ENCODE measurements at places on chromosomes 1 and 21.
A peak's percentile ranks its signal among the peaks of the same experiment; 100 is the strongest.

DNA sequence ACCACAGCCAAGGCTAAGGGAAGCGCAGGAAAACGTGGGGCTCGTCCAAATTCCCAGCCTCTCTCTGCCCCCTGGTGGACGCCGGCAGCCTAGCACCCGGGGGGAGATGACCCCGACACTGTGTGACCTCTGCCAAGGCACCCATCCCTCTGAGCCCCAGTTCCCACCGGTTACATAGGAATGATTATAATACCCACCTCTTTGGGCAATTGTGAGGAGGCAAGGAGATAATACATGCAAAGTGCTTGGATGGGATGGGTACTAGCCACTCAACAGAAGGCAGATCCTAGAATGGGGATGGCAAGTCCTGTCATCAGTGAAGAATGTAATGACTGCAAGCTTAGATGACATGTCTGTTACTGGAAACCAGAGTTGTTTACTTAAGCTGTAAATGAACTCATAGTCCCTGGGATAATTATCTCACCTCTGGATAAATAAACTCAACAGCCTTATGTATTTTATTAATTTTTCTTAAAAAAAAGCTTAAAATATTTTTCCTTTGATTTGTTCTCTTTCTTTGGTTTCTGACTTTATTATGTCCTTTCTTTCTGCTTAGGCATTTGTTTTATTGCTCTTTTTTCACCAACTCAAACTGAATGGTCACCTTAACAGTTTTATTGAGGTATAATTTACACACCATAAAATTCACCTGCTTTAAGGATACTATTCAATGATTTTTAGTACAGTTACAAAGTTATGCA lies 11.3 kb upstream of the BMP8B start:
- no peak for DNase-seq

DNA sequence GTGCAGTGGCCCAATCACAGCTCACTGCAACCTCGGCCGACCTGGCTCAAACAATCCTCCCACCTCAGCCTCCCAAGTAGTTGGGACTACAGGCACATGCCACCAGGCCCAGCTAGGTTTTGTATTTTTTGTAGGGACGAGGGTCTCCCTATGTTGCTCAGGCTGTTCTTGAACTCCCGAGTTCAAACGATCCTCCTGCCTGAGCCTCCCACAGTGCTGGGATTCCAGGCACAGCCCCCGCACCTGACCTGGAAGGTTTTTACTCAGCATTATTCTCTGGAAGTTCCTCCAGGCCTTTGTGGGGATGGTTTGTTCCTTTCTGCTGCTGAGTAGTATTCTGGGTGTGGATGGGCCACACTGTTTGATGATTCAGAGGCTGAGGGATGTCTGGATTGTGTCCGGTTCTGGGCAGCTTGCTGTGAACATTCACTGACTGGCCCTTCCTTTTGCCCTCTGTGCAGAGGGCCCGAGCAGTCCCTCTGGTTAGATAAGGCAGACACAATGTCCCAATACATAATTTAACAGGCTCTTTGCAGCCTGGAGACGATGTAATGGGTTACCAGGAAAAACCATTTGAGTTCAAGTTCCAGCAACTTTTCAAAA lies 6.0 kb upstream of the TRAPPC10 start:
- DNase-seq: peak; percentile 39

DNA sequence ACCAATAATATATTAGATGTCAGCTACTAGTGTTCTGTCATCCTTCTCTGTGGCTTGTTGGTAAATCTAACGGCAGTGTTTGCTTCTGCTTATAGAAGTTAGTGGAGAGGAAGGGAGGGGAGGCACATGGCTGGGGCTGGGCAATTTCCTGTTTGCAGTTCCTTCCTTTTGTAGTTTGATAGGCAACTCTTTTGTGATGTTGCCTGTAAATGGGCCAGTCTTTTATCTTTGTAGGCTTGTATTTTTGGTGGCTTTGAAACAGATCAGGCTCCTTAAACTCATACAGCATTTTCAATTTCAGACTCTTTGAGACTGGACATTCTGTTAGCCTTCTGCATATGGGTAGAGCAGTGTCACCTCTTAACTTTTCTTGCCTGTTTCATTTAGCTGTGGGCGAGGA lies 48.1 kb downstream of the CDC14A start:
- no peak for DNase-seq

DNA sequence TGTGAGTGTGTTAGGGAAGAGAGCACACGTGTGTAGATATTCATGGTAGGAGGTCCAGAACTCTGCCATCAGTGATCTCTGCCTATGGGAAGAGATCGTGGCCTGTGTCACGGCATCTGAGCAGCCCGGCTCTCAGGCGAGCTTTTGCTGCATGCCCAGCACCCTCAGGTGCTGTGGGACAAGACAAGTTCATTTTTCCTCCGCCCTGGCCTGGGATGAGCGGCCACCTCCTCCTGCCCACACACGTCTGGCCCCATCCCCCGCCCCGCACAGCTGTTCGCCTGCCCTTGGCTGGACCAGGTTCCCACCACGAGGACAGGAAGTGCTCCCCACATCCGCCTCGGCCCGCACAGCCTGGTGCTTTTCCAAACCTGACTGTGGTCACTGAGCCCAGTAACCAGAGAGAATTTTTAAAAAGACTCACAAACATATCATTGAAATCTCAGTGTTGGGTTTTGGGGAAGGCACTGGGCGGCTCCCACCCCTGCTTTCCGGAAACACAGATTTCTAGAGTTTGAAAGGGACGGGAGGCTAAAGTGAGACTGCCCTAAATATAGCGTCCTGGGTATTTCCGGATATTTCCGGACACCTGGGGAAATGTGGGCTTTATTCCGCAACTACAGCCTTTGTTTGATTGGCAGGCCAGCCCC lies 18.0 kb downstream of the BMP8A start:
- no peak for DNase-seq

DNA sequence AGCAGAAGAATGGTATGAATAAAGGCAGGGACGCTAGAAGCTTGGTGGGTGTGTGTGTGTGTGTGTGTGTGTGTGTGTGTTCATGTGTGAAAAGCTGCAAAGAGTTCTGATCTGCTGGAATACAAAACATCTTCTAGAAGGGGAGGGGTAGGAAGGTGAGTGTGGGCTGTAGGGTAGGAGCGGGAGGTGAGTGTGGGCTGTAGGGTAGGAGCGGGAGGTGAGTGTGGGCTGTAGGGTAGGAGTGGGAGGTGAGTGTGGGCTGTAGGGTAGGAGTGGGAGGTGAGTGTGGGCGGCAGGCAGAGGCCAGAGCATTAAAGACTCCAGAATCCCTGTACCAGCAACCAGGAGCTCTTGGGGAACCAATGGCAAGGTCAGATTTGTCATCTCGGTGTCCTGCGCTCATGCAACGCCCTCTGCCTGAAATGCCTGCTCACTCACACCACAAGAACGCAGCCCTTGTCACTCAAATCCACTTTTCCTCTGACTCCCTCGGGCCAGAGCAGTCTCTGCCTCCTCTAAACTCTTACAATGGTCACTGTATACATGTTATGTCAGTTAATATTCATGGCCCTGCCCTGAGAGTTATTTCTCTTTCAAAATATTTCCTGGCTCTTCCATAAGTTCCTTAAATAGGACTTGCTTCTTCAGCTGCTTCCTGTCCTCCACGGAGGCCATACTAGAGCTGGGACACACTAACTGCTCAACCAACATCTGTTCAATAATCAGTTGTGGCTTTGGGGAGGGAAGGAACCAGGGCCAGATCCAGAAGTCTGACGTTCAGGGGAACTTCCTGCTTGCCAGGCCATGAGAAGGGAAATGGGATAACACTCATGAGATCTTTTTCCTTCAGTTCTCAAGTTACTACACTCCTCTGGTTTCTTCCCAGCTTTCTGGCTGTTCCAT lies 53.6 kb upstream of the ZNF644 start:
- DNase-seq: no peak

DNA sequence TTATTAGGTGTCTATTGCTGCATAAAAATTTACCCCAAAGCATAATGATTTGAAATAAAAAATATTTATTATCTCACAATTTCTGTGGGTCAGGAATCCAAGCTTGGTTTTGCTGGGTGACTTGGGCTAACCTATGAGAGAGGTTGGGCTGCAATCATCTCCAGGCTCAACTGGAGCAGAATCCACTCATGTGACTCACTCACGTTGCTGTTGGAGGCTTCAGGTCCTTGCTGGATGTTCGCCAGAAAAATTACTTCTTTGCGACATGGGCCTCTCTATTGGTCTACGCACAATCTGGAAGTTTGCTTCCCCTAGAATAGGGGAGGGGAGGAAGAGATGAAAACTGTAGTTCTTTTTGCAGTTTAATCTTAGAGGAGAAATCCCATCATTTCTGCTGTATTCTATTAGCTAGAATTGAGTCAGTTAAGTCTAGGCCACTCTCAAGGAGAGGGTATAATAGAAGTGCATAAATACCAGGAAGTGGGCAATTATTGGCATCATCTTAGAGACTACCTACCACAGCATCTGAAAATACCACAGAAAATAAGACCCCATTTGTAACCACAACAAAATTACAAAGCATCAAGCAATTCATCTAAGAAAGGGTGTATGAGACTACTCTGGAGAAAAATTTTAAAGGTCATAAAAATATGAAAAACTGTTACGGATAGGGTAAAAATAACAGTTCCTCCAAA lies 5.7 kb upstream of the FASLG start:
- no peak for DNase-seq
